ENCODE measurements at places on chromosomes 2 and 18.

GRCh38 chr2:239285932-239286230, 114.9 kb downstream of the HDAC4 start:
- no peak for DNase-seq

- no peak for DNase-seq
These were observed 196.8 kb downstream of the NDUFA10 start for GRCh38 chr2:239828192-239828972.

- no peak for DNase-seq
These were observed 23.7 kb downstream of the ICA1L start for GRCh38 chr2:202847693-202848524.

- DNase-seq = no peak
These were observed 158.3 kb upstream of the CAVIN2 start for GRCh38 chr2:192005211-192005610.

- DNase-seq = no peak
These were observed 120.0 kb upstream of the RBMS1 start for GRCh38 chr2:160613466-160614153.

GRCh38 chr2:105460048-105460732, 61.3 kb upstream of the FHL2 start:
- no peak for DNase-seq

DNA sequence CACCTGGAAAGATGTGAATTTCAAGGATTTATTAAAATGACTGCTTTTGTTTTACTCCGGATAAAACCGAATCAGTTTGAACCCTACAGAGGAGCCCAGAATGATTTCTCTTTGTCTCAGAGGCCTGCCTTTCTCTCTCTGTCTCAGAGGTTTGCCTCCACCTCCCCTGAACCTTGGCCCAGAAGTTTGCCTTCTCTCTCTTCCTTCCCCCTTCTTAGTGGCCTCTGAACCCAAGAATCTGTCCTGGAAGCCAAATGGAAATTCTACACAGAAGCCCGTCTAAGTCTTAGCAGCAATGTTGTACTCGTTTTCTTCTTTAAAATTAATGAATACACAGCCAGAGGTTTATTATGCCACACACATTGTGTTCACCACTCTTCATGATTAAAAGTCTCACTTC, 200.7 kb downstream of the SOCS6 start:
- DNase-seq = no peak

- DNase-seq = no peak
These were observed 111.7 kb upstream of the DYNAP start for GRCh38 chr18:54479365-54479764.

- DNase-seq = no peak
These were observed 59.7 kb downstream of the CIB4 start for GRCh38 chr2:26581266-26581990.

DNA sequence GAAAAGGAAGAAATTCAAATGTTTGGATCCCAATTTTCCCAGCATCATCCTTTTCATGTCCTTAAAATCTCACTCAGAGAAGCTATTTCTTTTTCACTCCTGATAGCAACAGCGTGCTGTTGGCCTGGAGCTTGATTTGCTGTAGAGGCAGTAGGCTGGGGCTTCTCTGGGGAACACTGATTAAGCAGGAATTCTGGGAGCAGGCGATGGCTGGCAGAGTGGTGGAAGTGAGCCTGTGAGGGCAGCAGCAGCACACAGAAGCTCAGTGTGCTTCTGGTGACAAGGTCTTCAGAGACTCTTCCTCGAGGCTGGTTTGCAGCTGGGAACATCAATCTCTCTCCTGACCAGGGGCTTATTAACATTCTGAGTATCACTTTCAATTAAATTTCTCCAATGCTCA, 284.6 kb downstream of the DPP10 start:
- DNase-seq = no peak

DNA sequence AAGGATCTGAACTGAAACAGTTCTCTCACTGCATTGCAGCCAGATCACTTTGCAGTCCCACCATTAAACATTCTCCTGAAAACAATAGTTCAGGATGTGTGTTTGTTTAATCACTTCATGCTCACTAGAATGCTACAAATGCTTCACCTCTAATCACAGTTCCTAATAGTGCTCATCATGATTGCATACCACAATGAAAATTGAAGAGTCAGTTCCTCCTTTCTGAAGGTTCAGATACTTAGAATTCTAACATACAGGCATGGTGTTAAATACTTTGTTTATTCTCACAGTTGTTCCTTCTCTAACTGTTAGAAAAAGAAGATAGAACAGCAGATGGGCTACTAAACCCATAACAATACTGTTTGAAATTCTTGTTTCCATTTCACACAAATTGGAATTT, 622.3 kb upstream of the ACVR2A start:
- DNase-seq = no peak

GRCh38 chr2:172168917-172169346, 66.2 kb upstream of the DLX2 start:
- DNase-seq = no peak

DNA sequence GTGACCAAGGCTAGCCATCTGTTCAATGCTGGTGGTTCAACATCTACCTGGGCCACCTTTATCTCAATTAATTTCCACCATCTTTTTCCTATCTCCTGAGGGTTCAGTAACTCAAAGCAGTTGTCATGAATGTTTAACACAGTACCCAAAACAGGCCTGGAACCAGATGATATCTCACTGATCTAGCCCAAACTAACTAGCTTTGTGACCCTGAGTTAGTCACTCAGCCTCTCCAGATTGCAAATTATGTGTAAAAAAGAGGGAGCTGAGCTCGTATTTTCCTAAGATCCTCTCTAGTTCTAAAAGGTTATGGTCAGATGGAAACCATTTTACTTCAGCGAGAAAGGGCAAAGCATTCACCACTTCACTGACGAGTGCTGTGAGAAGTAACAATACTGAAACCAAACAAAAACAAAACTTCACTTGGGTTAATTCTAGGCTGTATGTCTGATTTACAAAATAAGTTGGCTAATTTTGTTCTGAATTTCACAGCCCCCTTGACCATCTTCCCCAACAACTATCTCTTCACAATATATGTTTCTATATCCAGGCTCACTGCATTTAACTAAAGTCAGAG, 14.8 kb downstream of the SPRED2 start:
- no peak for DNase-seq

GRCh38 chr2:22281033-22281432, 1103.9 kb upstream of the KLHL29 start:
- no peak for DNase-seq

DNA sequence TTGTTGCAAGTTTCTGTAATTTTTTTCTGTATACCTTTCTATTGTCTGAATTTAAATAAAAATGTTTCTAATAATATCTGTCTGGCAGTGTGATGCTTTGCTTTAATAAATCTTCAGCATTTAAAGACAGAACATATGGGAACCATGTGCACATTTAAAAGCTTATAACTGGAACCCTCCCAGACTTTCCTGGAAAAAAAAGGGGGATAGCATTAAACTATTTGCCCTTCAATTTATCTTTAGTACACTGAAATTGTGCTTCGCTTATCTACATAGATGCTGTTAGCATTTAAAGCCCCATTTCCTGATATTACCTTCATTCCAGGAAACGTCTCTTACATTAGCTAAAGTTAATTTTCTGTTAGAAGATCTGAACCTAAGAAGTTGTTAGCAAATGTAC, 64.6 kb downstream of the ZC3H6 start:
- DNase-seq = no peak

GRCh38 chr2:13682540-13683272, 949.8 kb upstream of the LRATD1 start:
- DNase-seq = no peak

DNA sequence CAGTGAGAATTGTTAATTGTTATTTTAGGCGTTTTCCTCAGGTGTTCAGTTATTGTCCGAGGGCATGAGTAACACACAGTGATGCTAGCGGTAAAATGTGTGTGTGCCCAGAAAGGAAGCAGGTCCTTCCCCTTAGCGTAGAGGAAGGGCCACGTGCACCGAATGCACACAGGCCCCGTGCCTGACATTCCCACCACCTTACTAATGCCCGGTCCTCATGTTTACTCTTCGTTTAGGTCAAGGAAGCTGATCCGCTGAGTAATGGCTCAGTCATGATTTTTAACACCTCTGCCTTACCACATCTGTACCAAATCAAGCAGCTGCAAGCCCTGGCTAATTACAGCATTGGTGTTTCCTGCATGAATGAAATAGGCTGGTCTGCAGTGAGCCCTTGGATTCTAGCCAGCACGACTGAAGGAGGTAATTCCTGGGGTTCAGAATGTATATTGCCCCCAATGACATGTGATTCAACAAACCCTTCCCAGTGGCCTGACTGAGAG, 76.7 kb downstream of the MERTK start:
- no peak for DNase-seq

DNA sequence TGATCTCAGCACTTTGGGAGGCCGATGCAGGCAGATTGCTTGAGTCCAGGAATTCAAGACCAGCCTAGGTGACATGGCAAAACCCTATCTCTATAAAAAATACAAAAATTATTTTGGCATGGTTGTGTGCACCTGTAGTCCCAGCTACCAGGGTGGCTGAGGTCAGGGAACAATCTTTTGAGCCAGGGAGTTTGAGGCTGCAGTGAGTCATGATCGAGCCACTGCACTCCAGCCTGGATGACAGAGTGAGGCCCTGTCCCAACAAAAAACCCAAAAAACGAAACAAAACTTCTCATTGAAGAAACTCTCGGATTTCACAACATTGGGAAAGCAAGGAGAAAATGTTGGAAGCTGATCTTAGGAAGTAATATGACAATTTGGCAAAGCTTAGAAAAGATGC, 317.3 kb upstream of the MGAT5 start:
- no peak for DNase-seq

- no peak for DNase-seq
These were observed 230.0 kb upstream of the RASGRP3 start for GRCh38 chr2:33246432-33246831.

DNA sequence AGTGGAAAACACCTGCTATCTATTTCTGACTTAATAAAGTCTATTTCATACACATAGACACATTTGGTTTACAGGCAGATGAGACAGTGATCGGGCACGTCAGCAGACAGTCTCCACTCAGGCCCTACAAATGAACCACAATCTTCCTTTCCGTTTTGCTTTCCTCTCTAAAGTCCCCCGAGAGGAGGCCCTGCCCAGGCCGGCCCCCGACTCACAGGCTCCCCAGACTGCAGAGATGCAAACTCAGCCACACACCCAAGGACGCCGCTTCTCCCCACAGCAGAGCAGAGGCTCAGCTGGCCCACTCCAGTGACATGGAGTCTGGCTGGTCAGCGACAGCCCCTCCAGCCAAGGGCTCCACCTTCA, 9.3 kb upstream of the MTERF4 start:
- DNase-seq = no peak

DNA sequence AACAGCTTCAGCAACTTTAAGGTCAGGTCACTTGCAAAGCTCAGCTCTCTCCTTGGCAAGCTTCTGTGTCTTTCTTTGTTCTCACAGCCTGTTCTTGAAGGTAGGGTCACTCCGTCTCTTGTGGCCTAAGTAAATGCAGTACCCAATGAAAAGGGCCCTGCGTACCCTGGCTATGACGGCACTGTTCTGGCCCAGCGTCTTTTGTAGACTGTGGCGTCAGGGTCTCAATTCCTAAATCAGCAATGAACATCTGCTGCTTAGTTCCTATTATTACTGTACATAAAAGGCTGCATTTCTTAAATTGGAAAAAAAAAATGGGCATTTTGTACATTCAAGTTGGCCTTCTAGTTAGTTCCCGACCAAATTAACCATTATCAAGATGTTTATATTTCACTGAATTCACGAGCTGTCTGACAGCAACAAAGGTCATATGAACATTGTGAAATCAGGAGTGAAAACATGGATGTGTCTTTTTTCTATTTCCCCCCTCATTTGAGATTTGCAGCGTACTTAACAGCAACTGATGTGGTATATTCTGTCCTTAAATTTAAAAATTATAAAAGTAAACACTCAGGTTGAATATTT, 17.0 kb upstream of the MTCL1 start:
- no peak for DNase-seq

DNA sequence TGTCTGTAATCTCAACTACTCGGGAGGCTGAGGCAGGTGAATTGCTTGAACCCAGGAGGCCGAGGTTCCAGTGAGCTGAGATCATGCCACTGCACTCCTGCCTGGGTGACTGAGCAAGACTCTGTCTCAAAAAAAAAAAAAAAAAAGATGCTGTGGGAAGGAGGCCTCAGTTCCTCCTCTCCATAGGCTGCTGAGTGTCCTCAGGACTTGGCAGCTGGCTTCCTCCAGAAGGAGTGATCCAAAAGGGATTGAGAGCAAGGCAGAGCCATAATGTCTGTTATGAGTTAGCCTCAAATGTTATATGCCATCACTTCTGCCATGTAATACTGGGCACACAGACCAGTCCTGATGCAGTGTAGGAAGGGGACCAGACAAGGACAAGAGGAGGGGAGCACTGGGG, 6.6 kb upstream of the NPC1 start:
- DNase-seq = no peak

- no peak for DNase-seq
These were observed 163.9 kb downstream of the LDLRAD4 start for GRCh38 chr18:13382366-13382953.

GRCh38 chr2:88855620-88856408, 164.3 kb downstream of the RPIA start:
- no peak for DNase-seq

- DNase-seq = no peak
These were observed 131.8 kb upstream of the HS6ST1 start for GRCh38 chr2:128450211-128451024.

DNA sequence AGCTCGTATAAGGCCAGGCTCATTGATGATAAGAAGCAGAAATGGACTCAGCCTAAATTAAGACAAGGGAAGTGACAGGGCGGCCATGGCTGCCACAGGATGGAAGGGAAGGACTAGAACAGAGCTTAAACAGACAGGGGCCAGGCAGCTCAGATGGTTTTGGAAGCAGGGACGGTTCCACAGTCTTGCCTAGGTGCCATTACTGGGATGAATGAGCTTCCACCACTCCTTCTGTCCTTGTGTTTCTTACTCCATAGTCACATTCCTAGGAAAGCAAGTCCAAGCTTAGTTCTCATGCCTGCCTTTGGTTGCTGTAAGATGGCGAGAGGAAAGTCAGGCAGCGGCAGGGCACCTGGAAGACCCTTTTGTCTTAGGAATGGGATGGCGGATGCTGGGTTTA, 11.9 kb downstream of the GNLY start:
- no peak for DNase-seq

- no peak for DNase-seq
These were observed 193.9 kb downstream of the ZRANB3 start for GRCh38 chr2:135337071-135337470.

GRCh38 chr2:48135797-48136196, 229.5 kb upstream of the FBXO11 start:
- DNase-seq = no peak

DNA sequence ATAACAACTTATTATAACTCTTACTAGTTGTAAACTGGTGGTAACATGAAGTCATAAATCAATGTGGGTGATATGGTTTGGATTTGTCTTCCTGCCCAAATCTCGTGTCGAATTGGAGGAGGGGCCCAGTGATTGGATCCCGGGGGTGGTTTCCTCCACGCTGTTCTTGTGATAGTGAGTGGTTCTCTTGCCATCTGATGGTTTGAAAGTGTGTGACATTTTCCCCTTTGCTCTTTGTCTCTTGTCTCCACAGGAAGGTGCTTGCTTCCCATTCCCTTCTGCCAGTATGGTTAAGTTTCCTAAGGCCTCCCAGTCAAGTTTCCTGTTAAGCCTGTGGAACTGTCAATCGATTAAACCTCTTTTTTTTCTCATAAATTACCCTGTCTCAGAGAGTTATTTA, 321.6 kb downstream of the DSEL start:
- no peak for DNase-seq
